WTC11 (cell line): ENCODE measurements at places on chromosomes 6 and 20. TPM values are rescaled to one million over a fixed set of nuclear protein-coding genes. Genes with fewer than 3 reads are reported as not detected.

DNA sequence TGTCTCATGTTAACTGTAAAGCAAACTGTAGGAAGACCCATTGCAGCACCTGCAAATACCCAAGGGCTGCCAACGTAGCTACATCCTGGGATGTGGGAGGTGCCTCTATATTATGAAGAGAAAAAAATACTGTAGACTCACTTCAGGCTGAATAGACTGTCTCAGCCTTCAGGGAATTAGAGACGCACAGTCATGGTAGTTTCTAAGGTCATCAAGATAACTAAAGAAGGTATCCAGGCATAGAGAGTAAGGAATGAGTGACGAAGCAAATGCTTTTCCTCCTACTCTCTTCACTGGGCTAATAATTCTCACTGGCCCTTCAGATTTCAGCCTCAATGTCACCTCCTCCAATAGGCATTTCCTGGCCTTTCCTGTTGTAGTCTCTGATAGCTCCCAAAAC, 121.6 kb upstream of the ECI2 start:
- no peaks in the 10 kb centered on the region for H3K4me1 ChIP-seq
- no peaks in the 10 kb centered on the region for H3K27me3 ChIP-seq
- H3K36me3 ChIP-seq = no peaks in the 10 kb centered on the region
- no peak overlapping the region for H3K4me3 ChIP-seq
- no peak for DNase-seq

Gene LPIN3
- 7.9 to 8.5 TPM (median 8.2 TPM) in 3 replicates for total RNA-seq

DNA sequence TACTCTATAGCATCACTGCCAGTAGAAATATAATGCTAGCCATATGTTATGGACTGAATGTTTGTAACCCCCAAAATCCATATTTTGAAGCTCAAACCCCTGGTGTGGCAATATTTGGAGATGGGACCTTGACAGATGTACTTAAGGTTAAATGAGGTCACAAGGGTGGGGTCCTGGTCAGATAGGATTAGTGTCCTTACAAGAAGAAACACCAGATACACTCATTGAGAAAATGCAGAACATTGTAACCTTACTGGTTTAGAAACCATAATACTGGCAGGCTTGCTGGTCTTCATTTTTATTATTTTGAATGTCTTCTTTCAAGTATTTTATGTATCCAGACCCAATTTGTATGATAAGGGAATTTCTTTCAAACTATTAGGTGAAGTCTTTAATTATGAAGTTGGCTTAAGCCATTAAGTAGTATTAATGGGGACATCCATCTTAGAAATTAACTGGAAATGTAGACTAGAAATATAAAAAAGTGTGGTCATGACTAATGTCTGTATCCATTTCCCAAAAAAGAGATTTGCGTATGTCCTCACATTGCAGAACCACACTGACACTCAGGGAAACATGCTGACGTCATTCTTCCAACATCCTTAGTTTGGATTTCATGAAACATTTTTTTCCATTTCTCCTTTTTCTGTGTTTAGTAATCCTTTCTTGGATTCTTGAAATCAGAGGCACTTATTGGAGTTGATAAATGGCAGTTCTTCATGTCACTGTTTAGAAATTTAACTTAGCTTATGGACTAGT, 32.4 kb downstream of the SLC16A10 start:
- no peaks in the 10 kb centered on the region for H3K36me3 ChIP-seq
- peaks cover 3% of the 10 kb centered on the region for H3K4me1 ChIP-seq
- DNase-seq = no peak
- H3K27ac ChIP-seq = no peak overlapping the region
- no peak overlapping the region for H3K4me3 ChIP-seq

DNA sequence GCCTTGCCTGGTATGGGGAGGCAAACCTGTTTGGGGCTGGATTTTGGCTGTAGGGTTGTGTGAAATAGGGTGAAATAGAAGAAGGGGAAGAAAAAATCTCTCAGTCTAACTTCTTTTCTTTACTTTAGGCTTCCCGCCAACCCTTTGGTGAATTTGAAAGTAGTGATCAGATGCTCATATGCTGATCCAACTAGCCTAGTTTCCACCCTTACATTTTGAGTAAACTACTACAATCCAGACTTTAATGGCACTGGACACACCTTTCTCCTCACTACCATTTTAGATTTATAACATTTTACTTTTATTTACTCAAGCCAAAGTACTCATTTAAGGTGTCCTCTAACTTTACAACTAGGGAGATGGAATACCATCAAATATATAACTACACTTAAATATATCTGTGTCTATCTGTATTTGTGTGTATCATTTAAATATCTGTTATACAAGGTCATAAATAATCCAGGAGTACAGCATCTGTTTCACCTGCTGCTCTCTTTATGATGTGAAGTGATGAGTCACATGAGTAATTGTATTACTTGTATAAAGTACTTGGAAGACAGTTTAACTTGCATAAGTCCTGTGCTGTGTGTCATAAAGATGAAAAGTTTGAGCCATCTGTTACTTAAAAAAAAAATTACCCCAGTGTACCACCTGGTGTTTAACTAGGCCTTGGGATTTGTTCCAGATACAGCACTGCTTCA, 172.1 kb downstream of the CDKAL1 start:
- H3K36me3 ChIP-seq = no peaks in the 10 kb centered on the region
- H3K27me3 ChIP-seq = no peaks in the 10 kb centered on the region
- DNase-seq = no peak
- no peak overlapping the region; the same call in 1 of the 2 replicates for H3K27ac ChIP-seq
- H3K4me1 ChIP-seq = peaks cover 45% of the 10 kb centered on the region

- H3K4me3 ChIP-seq = no peak overlapping the region
- H3K36me3 ChIP-seq = no peaks in the 10 kb centered on the region
- peaks cover 18% of the 10 kb centered on the region for H3K4me1 ChIP-seq
Observed at GRCh38 chr20:44069203-44070011, 117.6 kb downstream of the JPH2 start.

DNA sequence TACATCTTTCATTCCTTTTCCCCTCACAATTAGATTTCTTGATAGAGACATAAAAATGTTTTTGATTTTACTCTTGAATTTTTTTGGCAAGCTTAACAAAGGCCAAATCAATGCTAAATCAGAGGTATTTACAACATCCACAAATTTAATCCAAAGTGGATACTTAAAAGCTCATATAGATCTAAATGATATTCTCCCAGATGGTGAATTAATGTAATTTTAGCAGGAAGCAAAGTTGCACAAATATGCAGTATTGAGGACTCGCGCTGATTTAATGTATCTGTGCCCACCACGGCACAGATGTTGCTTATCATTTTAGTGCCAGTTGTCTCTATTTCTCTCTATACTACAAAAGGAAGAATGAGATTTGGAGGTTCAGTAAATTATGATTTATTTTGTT, 167.4 kb downstream of the COL19A1 start:
- H3K4me1 ChIP-seq = no peaks in the 10 kb centered on the region
- H3K4me3 ChIP-seq = no peak overlapping the region
- H3K36me3 ChIP-seq = no peaks in the 10 kb centered on the region

- no peak overlapping the region for H3K4me3 ChIP-seq
- H3K27ac ChIP-seq = no peak overlapping the region
- peaks cover 11% of the 10 kb centered on the region for H3K4me1 ChIP-seq
- no peaks in the 10 kb centered on the region for H3K36me3 ChIP-seq
- DNase-seq = no peak
- H3K27me3 ChIP-seq = no peaks in the 10 kb centered on the region; the same call in 1 of the 2 replicates
Observed at GRCh38 chr20:7702141-7702540, 238.1 kb downstream of the HAO1 start.

Gene TBXT
- 0.15 to 0.50 TPM (median 0.21 TPM) in 3 replicates for total RNA-seq

DNA sequence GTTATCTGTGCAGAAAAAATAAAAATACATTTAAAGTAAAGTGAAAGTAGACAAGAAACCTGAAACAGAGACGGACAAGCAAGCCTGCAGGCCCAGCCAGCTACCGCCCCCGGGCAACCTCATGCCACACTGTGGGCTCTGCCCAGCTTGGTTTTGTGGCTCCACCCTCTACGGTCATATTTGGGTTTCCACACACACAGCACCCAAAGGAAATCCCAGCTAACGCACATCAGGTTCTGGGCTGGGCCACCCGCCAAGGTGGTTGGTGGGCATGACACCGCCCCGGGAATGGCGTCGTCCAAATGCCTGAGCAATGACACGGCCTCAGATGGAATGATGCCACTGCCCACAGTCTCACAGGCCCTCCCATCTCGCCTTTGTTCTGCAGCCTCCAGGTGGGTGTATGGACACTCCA, 22.9 kb downstream of the FAM110A start:
- no peak overlapping the region for H3K27ac ChIP-seq
- no peak for DNase-seq
- H3K4me3 ChIP-seq = no peak overlapping the region
- no peaks in the 10 kb centered on the region for H3K36me3 ChIP-seq
- no peaks in the 10 kb centered on the region; the same call in 1 of the 2 replicates for H3K27me3 ChIP-seq
- peaks cover 16% of the 10 kb centered on the region for H3K4me1 ChIP-seq

DNA sequence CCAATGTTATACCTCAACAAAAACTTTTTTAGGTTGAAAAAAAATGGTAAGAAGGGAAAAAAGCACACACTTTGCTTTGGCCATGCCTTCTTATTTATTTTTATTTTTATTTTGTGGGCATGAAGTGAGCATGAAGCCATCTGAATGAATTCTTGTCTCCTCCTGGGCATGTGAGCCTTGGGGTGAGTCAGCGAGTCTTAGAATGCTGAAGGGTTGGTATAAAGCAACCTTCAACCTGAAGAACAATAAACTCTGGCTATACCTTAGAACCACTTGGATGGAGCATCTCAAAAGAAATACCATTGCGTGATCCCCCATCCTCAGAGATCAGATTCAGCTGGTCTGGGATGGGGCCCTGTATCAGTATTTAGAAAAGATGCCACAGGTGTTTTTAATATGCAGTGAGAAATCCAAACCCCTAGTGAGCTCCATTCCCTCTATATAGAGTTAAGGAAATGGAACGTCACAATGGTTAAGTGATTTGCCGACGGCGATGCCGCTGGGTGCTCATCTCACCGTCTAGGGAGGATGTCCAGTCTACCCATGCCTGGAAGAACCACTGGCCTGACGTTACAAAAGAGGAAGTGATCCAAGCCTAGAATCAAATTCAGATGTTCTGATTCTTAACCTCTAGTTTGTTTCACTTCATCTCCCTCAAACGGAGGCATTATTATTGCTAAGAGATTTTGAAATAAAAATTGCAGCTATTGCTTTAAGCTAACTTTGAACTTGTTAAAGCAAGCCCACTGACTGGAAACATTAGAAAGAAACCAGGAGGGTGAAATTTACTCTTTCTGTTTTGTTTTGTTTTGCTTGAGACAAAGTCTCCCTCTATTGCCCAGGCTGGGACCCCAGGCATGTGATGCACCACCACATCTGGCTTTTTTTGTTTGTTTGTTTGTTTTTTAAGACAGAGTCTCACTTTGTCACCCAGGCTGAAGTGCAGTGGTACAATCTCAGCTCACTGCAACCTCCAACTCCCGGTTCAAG, 67.1 kb downstream of the EDN1 start:
- peaks cover 28% of the 10 kb centered on the region for H3K4me1 ChIP-seq
- H3K36me3 ChIP-seq = peaks cover 15% of the 10 kb centered on the region
- no peak overlapping the region for H3K27ac ChIP-seq
- H3K27me3 ChIP-seq = no peaks in the 10 kb centered on the region

GRCh38 chr6:149984773-149985172, 21.0 kb downstream of the ULBP1 start:
- peaks cover 100% of the 10 kb centered on the region for H3K27me3 ChIP-seq
- H3K4me1 ChIP-seq = peaks cover 24% of the 10 kb centered on the region
- no peak for DNase-seq
- H3K4me3 ChIP-seq = no peak overlapping the region

Gene DNMT3B
- total RNA-seq = 638 to 682 TPM (median 641 TPM) in 3 replicates

Gene TFAP2C
- total RNA-seq = 18.4 to 23.7 TPM (median 19.8 TPM) in 3 replicates

Gene KCNK15
- total RNA-seq = 0.24 to 0.37 TPM (median 0.32 TPM) in 3 replicates

GRCh38 chr6:125423047-125423446, 121.3 kb upstream of the HDDC2 start:
- no peaks in the 10 kb centered on the region for H3K36me3 ChIP-seq
- peaks cover 28% of the 10 kb centered on the region for H3K4me1 ChIP-seq
- no peaks in the 10 kb centered on the region for H3K27me3 ChIP-seq
- no peak for DNase-seq
- H3K27ac ChIP-seq = no peak overlapping the region

DNA sequence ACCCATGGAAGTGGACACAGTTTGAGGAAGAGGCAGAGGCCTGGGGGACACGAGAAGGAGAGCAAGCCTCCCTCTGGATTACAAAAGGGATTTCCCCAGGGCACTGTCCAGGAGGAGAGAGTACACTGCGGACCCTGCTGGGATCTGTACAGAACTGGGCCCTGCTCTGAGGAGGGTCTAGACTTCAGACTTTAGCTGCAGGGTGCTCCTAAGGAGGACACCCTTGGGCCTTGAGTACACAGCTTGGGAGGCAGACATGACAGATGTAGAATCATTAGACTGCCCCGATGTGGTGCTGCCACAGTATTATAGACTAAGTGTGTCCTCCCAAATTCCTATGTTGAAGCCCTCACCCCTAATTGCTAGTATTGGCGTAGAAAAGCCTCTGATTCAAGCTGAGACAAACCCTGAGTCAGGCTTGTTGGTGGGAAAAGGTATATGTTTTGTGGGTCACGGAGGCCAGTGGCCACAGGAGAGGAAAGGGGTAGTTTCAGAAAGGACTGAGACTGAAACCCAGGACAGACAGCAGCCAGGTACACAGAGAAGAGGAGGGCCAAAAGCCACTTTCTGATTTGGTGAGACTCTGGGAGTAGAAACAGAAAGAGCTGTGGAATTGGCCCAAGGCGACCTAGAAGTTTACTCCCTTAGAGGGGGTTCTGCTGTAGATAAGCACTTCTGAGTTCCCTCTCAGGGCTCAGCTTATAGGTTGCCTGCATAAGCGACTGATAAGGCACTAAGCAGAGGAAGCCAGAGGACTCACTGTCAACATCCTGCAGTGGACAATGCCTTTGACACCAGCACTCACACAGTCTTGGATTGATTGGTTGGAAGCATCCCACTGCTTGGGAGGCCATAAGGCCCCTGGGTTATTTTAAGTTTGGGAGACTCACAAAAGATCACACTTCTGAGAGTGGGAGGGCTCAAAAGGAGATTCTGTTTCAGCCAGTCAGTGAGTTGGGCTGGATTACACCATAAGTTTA, 16.5 kb upstream of the SH3BGRL2 start:
- H3K27ac ChIP-seq = no peak overlapping the region
- H3K36me3 ChIP-seq = no peaks in the 10 kb centered on the region
- no peak overlapping the region for H3K4me3 ChIP-seq
- DNase-seq = no peak
- no peaks in the 10 kb centered on the region for H3K27me3 ChIP-seq
- H3K4me1 ChIP-seq = peaks cover 14% of the 10 kb centered on the region
